ENCODE measurements at places on chromosomes 12 and 14. TPM values are rescaled to one million over a fixed set of nuclear protein-coding genes. Genes with fewer than 3 reads are reported as not detected.

SLC25A21 gene
- total RNA-seq = not detected

COPZ1 gene
- 115 TPM for total RNA-seq

DNA sequence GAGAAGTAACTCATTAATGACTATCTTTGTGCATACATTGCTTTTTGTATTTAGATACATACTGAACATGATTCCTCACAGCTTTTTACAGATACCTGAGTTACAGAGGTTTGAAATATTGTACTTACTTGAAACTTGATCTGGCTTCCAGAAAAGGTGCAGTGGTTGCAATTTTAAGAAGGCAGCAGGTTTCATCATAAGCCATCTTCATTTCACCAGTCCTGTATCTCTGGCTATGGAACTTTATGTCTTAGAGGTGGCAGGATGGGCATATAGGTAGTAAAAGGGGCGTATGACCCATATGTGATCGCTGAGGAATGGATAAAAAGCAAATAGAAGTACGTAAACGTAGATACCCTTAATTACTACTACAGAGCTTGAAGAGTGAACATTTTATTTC, 13.7 kb downstream of the ZBTB1 start:
- no peak for DNase-seq

- peak; percentile 25 for DNase-seq
Observed at GRCh38 chr14:101022121-101022520, 118.6 kb upstream of the RTL1 start.

DNA sequence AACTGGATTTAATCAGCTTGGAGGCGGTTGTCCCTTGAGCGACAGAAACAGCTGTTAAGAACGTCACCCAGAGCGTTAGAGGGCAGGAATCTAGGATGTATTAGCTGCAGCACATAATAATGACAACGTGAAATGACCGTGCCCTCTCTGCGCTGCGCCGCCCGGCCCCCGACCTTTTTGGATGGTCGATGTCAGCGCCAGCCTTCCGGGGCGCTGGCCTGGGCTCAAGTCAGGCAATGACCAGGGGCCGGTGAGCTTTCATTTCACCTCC, 427 bp upstream of the TMEM120B start:
- DNase-seq = peak; percentile 89

- no peak for DNase-seq
Observed at GRCh38 chr12:68831272-68831671, 23.3 kb downstream of the MDM2 start.

DNA sequence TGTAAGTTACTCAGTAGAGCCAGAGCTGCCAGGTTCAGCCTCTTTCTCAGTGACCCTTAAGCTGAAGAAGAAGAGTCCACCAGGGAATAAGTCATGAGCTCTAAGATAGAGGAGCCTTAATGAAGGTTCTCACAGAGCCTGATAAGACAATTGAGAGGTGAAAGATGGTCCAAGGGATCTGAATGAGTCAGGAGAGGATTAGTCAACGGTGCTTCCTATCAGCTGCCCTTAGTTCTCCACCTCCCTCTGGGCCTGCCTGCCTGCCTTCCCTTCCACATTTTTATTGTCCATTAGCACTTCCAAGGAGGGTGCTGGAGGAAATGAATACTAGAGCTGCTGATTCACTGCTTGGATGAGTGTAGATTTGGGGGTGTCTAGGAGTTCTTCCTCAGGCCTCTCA, 161.7 kb upstream of the RMST start:
- no peak for DNase-seq

DNA sequence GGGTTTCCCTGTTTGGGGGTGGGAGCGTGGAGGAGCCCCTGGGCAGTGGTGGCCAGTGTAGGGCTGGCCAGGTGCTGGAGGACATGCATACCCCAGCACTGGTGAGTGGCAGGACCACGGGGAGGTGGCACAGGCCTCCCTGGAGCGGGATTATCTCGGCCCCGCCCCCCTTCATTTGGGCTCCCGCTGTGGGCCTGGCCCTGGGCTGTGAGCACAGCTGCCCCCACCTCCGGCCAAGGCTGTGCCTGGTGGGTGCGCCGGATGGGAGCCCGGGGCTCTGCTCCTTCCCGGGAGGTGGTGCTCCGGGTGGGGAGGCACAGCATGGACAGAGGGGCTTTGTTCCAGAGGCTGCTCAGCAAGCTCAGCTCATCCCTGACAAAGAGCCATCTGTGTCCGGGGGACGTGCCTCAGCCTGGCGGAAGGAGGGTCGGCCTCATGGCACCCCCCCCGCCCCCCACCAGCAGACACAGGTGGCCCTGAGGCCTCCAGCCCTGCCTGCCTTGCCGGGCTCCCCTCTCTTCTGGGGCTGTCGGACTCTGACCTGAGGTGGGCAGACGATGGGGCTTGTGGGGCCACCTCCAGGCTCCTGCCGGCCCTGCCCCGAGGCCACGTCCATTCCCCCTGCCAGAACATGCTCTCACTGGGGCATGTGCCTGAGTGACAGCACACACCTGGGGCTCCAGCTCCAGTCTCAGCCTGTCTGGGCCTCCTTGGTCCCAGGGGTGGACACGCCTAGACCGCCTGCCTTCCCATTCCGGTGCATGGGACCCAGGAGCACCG, 8.4 kb downstream of the TEDC1 start:
- no peak for DNase-seq

GRCh38 chr12:102735104-102735503, 181.9 kb downstream of the PAH start:
- no peak for DNase-seq

- DNase-seq = no peak
Observed at GRCh38 chr12:121579190-121579791, 1.5 kb downstream of the KDM2B start.

SERPINA4 gene
- 0.13 TPM for total RNA-seq

GRCh38 chr14:105197211-105197641, 16.1 kb upstream of the NUDT14 start:
- no peak for DNase-seq

TEX52 gene
- not detected for total RNA-seq

GRCh38 chr12:89326239-89327040, 25.9 kb downstream of the DUSP6 start:
- no peak for DNase-seq

DNA sequence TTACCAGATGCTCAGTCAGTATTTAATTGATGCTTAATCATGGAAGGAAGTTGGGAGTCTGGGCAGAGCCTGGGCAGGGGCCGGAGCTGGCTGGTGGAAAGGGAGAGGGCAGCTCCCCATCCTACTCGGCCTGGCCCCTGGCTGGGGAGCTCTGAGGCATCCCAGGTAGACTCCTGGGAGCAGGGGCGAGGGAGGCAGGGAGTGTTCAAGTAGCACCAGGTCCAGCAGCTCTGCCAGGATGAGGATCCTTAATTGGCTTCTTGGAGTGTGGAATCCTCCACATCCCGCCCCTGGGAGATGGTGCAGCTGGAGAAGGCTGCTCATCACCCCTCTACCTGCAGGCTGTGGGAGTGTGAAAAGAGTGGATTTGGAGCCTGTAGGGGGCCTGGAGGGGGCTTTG, 30.9 kb downstream of the SYNDIG1L start:
- no peak for DNase-seq

RNF212B gene
- not detected for total RNA-seq

PTCSC3 gene
- not detected for total RNA-seq

- no peak for DNase-seq
Observed at GRCh38 chr14:99138999-99139865, 132.8 kb downstream of the BCL11B start.

DNA sequence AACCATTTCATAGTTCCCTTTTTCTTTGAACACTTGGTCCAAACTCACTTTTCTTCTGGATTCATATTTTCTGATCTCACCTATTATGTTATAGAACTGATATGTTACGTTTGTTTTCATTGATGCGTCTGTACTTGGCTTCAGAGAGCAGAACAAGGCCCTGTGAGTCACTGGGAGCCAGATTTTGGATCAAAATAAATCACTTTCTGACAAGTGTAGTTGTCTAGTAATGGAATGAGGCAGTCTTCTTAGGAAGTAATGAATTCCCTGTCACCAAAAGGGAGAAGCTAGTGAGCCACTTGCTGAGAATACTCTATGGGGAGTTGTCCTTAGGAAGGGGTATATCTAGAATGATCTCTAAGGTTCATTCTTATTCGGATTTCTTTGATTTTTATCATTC, 10.2 kb downstream of the BICD1 start:
- DNase-seq = no peak

ZNF891 gene
- 1.5 TPM for total RNA-seq

GRCh38 chr14:81990312-81990761, 456.7 kb upstream of the SEL1L start:
- no peak for DNase-seq

GRCh38 chr12:60529723-60530122, 933.9 kb downstream of the SLC16A7 start:
- no peak for DNase-seq

CMTM5 gene
- total RNA-seq = not detected

DNA sequence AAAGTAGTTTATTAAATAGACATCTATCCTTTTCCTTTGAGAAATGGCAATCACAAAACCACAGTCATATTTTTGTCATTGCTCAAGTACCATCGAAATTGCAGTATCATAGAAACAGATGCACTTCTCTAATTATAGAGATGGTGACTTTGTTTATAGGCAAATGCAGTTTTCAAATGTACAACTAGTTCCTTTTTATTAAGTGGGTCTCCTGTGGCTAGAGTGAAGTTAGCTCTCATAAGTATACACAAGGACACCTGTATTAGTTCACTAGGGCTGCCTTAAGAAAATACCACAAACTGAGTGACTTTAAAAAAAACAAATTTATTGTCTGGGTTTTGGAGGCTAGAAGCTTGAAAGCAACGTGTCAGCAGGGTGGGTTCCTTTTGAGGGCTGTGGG, 62.8 kb downstream of the OTOGL start:
- no peak for DNase-seq

PGF gene
- 2.9 TPM for total RNA-seq

DNA sequence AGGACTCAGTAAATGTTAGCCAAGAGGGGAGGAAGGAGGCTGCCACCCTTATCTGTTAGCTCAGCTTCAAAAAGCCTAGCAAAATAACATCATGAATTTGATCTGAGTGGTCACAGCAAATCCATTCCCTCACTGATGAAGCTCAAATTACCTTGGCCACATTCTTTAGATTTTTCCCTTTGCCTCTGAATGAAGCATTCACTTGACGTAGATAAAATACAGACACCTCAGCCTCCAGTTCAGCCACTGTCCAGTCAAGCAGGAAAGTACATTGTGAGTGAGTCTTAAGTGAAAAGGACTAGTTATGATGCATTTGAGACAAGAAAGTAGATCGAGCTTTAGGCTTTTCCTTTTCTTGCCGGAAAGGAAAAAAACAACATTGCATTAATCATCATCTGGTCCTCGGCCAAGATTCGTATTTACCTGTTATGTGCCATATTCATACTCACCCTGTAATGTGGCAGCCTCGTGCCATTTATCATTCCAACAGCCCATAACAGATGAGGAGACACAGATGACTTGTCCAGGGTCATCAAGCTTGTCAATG, 146.5 kb downstream of the ETV6 start:
- DNase-seq = no peak

- DNase-seq = no peak
Observed at GRCh38 chr14:61511558-61511948, 183.8 kb upstream of the HIF1A start.

AKAP6 gene
- total RNA-seq = 23.2 TPM

GRCh38 chr12:113880988-113881962, 84.8 kb downstream of the RBM19 start:
- no peak for DNase-seq

- DNase-seq = no peak
Observed at GRCh38 chr14:102822311-102822863, 45.1 kb downstream of the TRAF3 start.

GRCh38 chr14:101125313-101125712, 221.8 kb upstream of the RTL1 start:
- no peak for DNase-seq

NINJ2 gene
- 59.5 TPM for total RNA-seq

- no peak for DNase-seq
Observed at GRCh38 chr14:69142101-69142500, 10.8 kb downstream of the DCAF5 start.

CIROP gene
- not detected for total RNA-seq

- no peak for DNase-seq
Observed at GRCh38 chr12:112852127-112852526, 54.6 kb upstream of the OAS1 start.

TMEM119 gene
- total RNA-seq = not detected

CLEC12A gene
- total RNA-seq = 0.98 TPM

MLF2 gene
- 165 TPM for total RNA-seq

GRCh38 chr14:94945615-94946014, 175.7 kb upstream of the GSC start:
- no peak for DNase-seq

DNA sequence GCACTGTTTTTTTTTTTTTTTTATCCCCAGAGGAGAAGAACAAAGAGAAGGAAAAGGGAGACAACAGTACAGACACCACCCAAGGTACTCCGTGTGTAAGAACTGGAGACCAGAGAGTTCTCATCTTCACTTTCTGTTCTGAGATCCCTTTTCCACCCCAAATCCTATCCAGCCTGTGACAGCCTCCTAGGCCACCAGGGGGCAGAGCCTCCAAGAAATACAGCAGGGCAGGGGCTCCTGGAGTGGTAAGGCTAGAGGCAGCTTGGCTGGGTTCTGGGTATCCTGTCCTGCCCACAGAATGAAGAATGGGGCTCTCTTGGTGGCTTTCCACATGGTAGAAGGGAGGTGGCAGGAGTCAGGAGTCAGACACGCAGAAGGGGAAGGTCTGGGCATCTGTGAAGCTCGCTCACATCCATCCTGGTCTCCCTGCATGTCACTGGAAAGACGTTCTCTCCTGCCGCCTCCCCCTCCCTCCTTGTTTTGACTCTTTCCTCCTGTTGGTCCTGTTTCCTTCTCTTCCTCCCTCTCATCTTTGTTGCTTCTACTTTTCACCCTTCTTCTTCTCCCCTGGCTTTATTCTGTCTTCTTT, 12.0 kb downstream of the CLSTN3 start:
- DNase-seq = no peak

DNA sequence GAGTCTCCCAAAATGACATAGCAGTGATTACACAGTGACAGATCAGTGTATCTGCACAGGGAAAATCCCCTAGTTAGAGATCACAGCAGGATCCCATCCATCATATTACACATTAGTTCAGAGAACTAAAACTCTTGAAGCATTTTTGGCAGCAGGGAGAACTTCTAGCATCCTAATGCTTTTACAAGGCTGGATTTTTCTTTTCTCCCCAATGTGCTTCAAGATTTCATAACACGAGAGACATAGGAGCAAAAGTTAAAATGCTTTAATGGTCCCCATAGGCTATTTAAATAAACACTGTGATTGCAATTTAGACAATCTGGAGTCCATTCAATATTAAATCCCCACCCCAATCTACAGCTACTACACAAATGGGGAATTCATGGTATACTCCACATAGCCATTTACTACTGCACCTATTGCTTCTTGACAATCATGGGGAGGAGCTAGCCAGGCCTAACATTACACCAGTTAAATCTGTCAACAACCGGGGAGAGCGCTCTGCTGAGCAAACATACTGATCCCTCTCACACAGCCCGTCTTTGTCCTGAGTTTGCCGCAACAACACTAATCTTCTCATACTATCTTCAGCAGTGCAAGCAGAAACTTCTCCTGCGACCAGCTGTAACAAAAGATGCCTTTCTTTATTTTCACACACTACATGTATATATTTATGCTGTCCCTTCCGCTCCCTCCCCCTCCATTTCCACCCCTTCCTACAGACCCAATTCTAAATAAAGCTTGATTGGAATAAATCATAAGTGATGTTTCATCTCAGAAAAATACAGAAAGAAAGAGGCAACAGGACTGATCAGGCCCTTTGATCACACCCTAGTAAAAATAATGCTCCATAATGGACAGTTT, 120.3 kb upstream of the SOX5 start:
- no peak for DNase-seq
